Right renal cortex interstitium (tissue), 3 donors: ENCODE measurements at places on chromosomes 4 and X.

DNA sequence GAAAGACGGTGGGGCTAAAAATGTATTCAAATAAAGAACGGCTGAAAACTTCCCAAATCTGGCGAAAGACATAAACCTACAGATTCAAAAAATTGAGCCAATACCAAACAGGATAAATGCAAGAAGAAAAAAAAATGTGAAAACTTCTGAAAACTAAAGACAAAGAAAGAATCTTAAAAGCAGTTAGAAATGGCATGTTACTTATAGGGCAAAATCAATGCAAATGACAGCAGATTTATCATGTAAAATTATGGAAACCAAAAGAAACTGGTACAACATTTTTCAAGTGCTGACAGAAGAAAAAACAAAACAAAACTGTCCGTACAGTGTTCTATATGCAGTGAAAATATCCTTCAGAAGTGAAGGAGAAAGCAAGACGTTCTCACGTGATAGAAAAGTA, 239.0 kb downstream of the PDGFC start:
- no peak for DNase-seq

DNA sequence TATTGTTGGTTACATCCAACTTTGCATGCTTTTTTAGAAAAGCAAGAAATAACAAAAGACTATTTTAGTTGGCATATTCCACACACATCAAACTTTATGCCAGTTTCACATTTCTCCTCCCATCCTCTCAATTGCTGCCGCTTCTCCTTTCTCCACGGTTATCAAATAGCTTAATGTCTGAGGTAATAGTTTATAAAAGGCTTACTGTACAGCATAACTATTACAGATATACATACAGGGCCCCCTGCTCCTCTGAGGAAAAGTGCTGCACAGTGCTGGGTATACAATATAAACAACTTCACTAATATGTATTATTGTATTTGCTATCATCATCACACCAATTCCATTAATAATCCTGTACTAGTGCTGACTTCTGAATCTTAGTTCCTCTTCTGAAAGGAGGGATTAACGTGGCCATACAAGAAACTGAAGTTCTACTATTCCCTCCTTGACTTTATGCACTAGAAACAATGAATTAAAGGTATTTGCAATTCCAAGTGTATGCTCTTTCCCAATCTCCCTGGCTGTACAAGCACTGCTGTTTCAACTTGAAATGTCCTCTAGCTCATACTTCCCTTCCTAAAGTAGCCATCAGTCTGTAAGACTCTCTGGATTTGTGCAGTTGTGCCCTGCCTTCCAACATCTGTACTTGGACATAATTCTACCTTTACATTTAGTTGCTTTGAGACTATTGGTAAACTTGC, 2.5 kb downstream of the CCNI start:
- no peak for DNase-seq

- DNase-seq: no peak
Observed at GRCh38 chr4:2795300-2795892, 2.5 kb downstream of the SH3BP2 start.

- DNase-seq: no peak
Observed at GRCh38 chr4:6634746-6635145, 5.7 kb upstream of the MRFAP1 start.

DNA sequence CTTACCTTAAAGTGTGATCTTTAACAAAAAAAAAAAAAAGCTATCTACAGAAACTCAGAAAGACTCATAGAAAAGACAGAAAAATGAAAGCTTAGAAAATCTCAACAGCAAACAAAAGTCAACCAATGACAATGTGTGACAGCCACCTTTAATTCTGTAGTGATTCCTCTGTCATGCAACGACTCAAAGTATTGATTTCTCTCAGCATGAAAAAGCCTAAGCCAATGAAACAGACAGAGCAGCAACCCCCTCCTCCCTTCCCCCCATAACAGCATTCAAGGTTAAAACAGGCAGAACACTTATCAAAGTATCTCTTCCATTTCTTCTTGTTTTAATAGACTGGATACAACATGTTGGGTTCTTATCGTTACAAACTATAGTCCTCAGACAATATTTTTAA, 112.5 kb downstream of the MAB21L2 start:
- no peak for DNase-seq

GRCh38 chr4:44479731-44480130, 31.1 kb upstream of the KCTD8 start:
- DNase-seq: no peak
